ENCODE measurements at places on chromosomes 4 and X.

DNA sequence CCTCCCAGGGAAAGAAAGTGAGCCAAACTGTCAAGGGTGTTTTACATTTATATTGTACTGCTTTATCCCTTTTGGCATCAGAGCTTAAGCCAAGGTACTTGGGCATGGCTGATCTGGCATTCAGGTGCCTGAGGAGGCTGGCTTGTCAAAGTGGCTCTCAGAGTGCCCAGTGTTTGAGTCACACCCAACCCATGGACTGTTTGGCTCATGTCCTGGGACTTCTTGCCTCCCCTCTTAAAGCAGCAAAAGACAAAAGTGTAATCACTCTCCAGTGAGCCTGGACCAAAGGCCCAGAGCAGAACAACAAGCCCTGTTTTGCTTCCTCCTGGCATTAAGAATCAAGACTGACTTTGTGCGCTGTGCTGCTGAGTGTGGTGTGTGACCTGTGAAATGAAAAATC lies 311.7 kb upstream of the TAPT1 start:
- no peak for DNase-seq

GRCh38 chr4:41154814-41155177 lies 59.5 kb downstream of the APBB2 start:
- no peak for DNase-seq

DNA sequence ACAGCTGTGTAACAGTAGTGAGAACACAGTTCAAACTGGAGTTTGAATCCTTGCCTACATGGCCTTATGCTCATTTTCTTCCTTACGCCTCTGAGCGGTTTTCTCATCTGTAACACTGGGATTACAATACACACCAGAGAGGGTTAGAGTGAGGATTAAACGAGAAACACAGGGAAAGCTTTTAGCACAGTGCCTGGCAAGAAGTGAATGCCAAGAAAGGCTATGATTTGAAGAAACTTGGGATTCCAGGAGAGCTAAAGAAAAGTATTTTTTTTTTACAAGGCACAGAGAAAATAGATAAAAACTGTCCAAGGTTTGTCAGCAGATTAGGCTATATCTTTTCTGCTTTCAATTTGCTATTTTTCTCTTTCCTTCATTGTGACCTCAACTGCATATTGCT lies 246.4 kb downstream of the FBXW7 start:
- DNase-seq: no peak

- peak; percentile 56 for DNase-seq
Measured at GRCh38 chrX:69285881-69286564, 120.8 kb upstream of the PJA1 start.

GRCh38 chr4:119731146-119731742 lies 102.6 kb upstream of the PDE5A start:
- DNase-seq: no peak

DNA sequence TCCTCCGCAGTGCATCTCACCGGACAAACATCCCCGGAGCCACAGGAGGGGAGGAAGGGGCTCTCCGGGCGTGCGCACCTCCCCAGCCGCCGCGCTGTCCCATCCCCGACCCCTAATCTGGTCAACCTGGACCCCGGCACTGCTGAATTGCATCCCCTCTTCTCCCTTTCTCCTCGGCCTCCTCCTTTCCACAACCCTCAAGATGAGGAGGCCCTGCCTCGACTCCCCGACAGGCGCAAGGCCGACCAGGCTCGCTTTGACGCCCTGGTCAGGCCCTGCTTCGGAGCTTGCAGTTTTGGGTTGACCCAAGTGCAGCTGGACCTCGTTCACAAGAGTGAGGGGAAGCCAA lies 2.3 kb downstream of the PDGFRA start:
- no peak for DNase-seq

GRCh38 chr4:11743976-11744375 lies 315.3 kb upstream of the HS3ST1 start:
- no peak for DNase-seq

DNA sequence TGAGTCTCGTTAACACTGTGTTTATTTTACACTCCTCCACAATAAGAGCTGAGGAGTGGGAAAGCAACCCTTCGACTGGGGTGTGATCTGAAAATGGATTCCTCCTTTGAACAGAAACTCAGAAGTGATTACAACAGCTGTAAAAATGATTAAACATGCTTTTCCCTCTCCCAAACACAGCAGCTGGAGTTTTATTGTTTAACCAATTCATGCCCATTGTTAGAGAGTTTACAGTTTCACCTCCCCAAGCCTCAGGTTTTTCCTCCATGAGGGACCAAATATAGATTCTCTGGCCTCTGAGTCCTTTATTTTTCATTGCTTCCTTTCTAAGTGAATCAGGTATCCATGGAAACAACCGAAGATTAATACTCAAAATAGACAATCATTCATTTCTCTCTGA lies 263.0 kb upstream of the TAPT1 start:
- no peak for DNase-seq

- no peak for DNase-seq
Measured at GRCh38 chrX:1658071-1658491, 43.2 kb downstream of the ASMT start.

GRCh38 chr4:24794051-24794450 lies 1.3 kb upstream of the SOD3 start:
- DNase-seq: no peak

- no peak for DNase-seq
Measured at GRCh38 chr4:182808673-182809416, 108.3 kb downstream of the DCTD start.

DNA sequence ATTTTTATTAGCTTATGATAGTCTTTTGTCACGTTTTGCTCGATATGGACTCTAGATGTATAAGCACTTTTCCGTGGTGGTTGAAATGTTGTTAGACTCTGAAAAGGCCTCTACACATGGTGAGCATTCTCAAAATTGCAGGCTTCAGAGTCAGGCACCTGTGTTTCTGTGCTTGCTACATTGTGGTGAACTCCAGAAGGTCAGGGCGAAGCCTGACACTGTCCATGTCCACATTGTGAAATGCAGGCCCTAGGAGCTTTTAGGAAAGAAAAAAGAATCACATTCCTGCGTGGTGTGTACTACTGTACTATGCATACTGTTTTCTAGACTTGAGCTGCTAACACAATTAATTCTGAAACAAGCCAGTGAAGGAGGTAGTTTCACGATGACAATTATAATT lies 86.3 kb downstream of the HS3ST1 start:
- DNase-seq: no peak

All from activated naive CD4-positive, alpha-beta T cell treated with anti-CD3 and anti-CD28 coated beads, Interleukin-2, amount 50 U/mL, for 16 hours (primary cell).